ENCODE measurements at places on chromosomes 4 and X. TPM values are rescaled to one million over a fixed set of nuclear protein-coding genes. Genes with fewer than 3 reads are reported as not detected.

- DNase-seq: no peak
Measured at GRCh38 chr4:174307694-174308093, 24.0 kb downstream of the CEP44 start.

GRCh38 chr4:1212546-1213335 is 36.2 kb downstream of the CTBP1 start:
- DNase-seq: peak; percentile 38

DNA sequence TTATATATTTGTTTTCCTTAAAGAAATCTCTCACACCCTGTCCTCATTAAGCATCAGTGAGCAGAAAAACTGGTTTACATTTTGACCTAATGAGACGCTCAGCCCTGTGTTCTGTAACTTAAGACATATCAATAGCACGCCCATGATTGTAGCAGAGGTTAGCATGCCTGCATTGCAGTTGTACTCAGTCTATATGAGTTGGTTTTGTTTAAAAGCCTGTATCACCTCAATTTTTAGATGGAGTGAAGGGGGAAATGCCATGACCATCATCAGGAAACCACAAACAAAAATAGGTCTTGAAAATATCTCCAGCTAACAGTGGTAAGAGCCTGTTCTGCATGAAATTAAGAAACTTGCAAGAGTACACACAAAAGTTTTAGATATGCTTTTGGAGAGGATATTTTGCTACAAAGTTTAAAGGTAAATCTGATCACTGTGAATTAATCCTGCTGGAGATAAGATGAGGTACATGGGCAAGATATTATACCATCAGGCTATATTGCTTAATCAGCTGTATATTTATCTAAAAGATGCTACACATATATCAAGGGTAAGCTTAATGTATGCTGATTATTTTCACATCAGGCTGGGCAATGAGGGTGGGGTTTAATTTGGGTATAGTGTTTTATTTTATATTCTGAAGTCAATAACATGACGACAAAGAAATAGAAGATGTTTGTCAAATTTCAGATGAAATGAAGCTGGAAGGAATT is 13.1 kb upstream of the COQ2 start:
- DNase-seq: no peak

DNA sequence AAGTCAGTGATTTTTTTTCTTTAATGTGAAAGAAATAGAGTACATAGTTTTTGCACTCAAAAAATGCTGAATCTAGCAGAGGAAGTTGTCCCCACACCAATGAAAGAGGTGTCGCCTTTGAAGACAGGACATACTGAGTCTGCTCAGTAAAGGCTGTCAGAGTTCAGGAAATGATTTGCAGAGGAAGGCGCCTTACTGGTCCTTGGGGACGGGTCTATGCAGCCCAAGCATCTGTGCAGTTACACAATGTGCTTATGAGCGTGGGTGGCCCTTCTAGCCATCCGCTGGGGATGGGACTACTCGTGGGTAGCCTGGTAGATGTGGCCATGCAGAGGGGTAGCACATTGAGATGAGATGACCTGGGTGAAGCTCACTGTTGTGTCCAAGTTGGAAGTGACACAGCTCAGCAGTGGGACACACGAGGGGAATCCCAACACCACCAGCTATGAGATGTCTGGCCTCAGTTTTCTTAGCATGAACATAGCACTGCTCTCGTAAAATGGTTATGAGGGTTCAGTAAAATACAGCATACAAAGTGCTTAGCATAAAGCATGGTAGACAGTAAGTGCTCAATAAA is 116.5 kb upstream of the RBPJ start:
- no peak for DNase-seq

GRCh38 chr4:157075401-157075800 is 549 bp upstream of the GLRB start:
- no peak for DNase-seq

GRCh38 chr4:26022346-26023202 is 108.6 kb downstream of the SMIM20 start:
- no peak for DNase-seq

- no peak for DNase-seq
Measured at GRCh38 chr4:186061921-186062320, 7.0 kb upstream of the TLR3 start.

GRCh38 chr4:1797298-1797860 is 4.3 kb downstream of the FGFR3 start:
- no peak for DNase-seq

GRCh38 chrX:10171249-10171648 is 14.5 kb downstream of the CLCN4 start:
- no peak for DNase-seq

DNA sequence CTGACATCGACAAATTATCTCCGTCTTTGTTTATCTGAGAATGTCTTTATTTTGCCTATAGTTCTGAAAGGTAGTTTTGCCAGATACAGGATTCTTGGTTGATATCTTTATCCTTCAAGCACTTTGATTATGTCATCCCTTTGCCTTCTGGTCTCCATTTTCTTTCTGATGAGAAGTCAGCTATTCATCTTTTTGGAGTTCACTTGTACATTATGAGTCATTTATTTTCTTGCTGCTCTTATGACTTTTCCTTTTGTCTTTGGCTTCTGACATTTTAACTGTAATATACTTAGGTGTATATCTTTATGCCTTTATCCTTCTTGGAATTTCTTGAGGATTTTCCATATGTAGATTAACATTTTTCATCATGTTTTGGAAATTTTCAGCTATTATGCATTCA is 51.4 kb downstream of the SHROOM4 start:
- DNase-seq: no peak

DNA sequence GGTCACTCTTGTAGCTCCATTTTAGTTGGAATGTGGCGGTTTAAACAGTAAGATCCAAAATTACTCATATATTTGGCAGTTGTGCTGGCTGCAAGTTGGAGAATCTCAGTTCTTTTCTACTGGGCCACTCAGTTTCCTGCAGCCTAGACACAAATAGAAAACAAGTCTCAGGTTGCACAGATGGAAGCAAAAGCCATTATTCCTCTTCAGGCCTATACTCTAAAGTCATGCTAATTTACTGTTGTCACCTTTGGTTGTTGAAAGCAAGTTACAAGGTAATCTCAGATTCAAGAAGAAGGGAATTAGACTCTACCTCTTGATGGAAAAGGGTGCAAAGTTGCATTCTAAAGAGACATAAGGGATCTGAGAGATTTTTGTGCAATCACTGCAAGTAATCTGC is 345.4 kb downstream of the ADAM29 start:
- DNase-seq: no peak

GRCh38 chr4:186699881-186700397 is 23.7 kb downstream of the FAT1 start:
- no peak for DNase-seq

- no peak for DNase-seq
Measured at GRCh38 chrX:154012336-154012991, 7.2 kb downstream of the IRAK1 start.

GRCh38 chr4:186885289-186885688 is 161.6 kb upstream of the FAT1 start:
- DNase-seq: no peak

GRCh38 chr4:4427121-4427870 is 40.4 kb downstream of the NSG1 start:
- no peak for DNase-seq

DNA sequence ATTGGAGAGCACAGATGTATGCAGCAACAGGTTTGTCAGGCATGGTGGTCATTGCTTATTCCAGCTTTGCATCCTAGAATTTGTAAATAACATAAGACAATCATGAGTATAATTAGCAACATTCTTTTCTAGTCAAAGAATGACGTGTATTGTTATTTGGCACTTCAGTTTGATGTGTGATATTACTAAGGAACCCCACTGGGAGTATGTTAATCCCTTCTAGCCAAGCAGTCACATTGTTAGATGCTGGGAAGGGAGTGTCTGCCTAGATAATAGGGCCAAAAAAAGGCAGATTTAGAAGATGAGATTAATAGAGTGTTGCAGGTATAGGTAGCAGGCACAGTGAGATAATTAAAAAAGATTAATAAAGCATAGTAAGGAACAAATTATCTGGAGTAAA is 159.2 kb upstream of the WDFY3 start:
- DNase-seq: no peak

DNA sequence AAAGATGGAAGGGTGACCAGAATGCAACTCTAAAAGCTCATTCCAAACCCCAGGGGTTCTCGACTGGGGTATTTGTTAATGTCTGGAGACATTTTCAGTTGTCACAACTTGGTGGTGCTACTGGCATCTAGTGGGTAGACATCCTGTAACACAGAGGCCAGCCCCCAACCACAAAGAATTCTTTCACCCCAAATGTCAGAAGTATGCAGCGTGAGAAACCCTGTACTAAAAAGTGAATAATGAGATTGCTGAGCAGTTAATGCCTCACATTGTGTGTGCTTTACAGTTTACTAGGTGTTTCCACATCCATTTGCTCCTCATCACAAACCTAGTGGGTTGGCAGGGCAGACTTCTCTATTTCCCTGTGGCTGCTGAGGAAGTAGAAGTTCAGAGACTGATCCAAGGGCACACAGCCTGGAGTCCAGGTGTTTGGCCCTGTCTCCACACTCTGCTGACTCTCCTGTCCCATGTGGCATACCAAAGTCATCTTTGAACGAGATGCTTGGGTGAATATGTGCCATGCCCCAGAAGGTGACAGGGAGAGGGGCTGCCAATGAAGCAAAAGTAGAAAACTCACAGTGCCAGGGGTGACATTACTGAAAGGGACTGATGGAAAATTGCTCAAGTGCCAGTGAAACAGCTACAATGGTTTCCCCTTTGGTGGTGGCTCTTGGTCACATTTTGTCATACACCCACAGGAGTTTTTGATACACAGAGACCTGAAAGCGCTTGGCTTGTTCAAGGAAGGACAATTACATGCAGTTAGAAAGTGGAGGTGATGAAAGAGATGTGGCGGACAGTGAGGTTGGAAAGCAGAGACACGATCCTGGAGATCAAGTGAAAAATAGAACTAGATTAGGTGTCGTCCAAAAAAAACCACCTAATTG is 10.1 kb upstream of the TMEM154 start:
- DNase-seq: no peak

GRCh38 chr4:67723949-67724348 is 23.0 kb upstream of the UBA6 start:
- DNase-seq: no peak

GRCh38 chr4:996030-996996 is 3.1 kb upstream of the SLC26A1 start:
- DNase-seq: no peak

GRCh38 chrX:64206556-64207162 is 1.2 kb upstream of the AMER1 start:
- peak; percentile 41 for DNase-seq

- DNase-seq: no peak
Measured at GRCh38 chr4:2649604-2650114, 106.5 kb downstream of the TNIP2 start.

DNA sequence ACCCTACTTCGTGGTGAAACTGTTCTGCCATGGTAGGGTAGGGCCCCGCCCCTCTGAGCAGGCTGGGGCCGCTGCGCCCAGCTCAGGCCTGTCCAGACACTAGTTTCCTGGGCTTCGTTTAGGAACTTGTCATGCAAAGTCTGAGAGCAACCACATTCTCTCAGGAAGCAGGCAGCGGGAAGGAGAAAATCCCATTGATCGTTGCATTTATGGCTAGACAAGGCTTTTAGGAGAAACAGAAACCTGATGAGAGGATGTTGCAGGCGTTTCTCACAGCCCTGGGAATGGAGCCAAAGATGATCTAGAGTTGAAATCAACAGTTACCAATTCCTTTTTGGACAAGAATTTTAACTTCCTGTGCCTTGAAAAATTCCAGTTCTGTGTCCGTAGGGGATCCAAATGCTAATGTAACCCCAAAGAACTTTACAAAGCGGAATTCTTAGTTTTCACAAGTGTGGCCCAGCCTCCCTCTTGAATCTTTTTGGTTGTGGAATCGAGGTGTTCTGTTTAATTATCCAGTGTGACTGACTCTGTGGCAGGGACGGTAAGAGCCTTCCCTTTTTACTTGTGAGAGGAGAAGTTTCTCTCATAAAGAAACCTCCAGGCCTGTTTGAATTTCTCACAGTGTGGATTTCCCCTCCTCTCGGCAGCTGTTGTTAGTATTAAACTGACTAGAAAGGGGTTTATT is 4.5 kb upstream of the CXCL9 start:
- no peak for DNase-seq

GRCh38 chr4:184387351-184387750 is 87.0 kb downstream of the IRF2 start:
- DNase-seq: no peak

GRCh38 chr4:120025516-120025915 is 41.1 kb downstream of the MAD2L1 start:
- DNase-seq: no peak

DNA sequence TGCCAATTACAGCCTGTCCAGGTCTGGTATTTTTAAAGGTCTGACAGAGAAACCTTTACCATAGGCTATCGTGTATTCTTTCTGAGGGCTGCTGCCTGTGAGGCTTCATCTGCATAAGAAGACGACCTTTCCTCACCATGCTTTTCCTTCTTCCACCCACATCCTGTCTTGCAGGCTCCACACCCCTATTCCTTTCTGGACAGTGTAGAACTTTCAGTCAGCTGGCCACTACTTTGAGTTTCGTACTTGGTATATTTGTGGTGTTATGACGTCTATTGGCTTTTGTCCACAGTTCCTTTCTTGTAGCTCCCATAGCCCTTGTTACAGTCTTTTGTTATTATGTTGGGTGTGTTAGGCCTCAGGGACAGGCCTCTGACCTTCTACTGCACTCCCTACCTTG is 311.4 kb downstream of the RAPGEF2 start:
- no peak for DNase-seq

DNA sequence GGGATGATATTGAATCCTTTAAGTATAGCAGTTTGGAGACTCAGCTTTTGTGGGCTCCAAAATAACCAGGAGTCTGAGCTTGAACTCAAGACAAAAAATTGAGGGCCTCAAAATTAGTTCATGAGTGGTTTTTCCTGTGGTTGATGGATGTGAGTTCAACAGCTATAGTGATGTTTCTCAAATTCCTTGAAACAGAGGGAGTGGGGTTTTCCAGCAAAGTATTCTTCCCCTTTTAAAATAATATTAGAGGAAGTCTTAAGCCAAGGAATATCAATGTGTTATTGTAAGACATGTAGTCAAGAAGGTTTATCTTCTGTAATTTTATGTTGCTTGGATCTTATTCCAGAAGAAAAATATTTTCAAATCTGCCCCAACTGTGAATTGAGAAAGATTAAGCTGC is 10.6 kb downstream of the OTC start:
- DNase-seq: no peak

DNA sequence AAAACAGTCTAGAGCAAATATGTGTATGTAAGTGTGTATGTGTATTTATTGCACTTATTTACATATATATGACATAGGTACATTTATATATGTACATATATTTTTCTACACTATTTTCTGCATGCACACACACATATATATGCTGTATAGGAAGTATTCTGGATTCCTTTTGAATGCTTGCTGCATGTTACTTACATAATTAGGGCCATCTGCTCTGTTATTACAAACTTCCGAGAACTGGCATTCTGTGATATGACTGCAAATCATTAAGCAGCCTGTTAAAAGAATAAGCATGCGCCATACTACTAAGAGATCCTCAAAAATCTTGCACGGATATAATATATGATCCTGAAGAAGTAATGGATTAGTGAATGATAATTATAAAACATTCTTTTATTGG is 1157.6 kb upstream of the TENM3 start:
- DNase-seq: no peak

Gene SPANXC
- not detected for total RNA-seq

Gene GRK4
- 5.5 TPM for total RNA-seq

Gene FRG2
- total RNA-seq: not detected

Gene EOLA1
- total RNA-seq: 8.7 TPM

Gene ARSJ
- 3.9 TPM for total RNA-seq

Gene ARR3
- not detected for total RNA-seq

Gene RAB41
- not detected for total RNA-seq

Gene PPAT
- total RNA-seq: 6.2 TPM

Gene RGN
- total RNA-seq: 47.0 TPM

Gene SLC10A4
- not detected for total RNA-seq
